Stimulated activated CD8-positive, alpha-beta memory T cell treated with anti-CD3 and anti-CD28 coated beads, Interleukin-15, amount 100 ng/mL, for 1 hour (primary cell): ENCODE measurements at places on chromosomes 7 and 10.

- DNase-seq = no peak
Observed at GRCh38 chr7:16083931-16084330, 337.4 kb downstream of the CRPPA start.

GRCh38 chr10:113059371-113059780, 109.3 kb downstream of the TCF7L2 start:
- DNase-seq = no peak

GRCh38 chr10:24882047-24882698, 70.2 kb downstream of the PRTFDC1 start:
- no peak for DNase-seq

GRCh38 chr7:66176914-66177313, 28.2 kb upstream of the TPST1 start:
- DNase-seq = no peak

DNA sequence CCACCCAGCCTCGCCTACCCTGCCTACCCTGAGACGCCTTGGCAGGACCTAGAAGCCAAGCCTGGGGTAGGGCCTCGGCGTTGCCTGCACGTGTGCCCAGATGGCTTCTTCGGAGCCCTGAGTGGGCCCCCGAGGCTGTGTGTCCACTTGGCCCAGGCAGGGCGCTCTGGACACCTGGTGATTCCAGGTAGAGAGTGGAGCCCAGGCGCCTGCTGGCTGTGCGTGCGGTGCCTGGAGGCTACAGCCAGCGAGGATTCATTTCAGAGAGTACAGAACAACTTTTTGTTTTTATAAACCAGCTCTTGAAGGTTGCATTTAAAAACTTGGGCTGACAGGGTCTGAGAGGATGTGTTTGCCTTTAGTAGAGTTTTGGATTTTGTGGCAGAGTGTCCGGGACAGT, 40.0 kb downstream of the NKX6-2 start:
- no peak for DNase-seq

- DNase-seq = no peak
Observed at GRCh38 chr7:1385809-1386622, 73.3 kb downstream of the MICALL2 start.

- DNase-seq = no peak
Observed at GRCh38 chr10:78774999-78775711, 293.6 kb upstream of the ZMIZ1 start.

DNA sequence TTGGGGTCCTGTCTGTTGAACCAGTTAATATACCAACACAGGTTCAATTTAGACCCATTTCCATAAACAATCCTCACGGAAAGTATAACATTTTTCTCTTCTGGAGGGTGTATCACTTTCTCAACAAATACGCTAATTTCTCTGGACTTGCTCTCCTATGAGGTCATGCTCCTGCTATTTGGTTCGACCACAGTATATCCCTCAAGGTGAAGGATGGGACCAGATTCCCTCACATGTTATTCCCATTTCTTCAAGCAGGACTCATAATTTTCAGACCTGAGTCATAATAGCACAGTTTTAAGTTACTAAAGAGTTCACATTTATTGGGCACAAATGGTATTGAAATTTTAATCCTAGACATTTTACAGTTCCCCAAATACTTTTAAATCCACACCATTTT, 57.2 kb downstream of the ADAM12 start:
- no peak for DNase-seq

- no peak for DNase-seq
Observed at GRCh38 chr10:86862373-86862772, 95.0 kb downstream of the MMRN2 start.
